Mucosa of gallbladder (tissue), 1 donor: ENCODE measurements at places on chromosomes 13 and 19. TPM values are rescaled to one million over a fixed set of nuclear protein-coding genes. Genes with fewer than 3 reads are reported as not detected.

NLRP9 gene
- not detected for total RNA-seq

MEIS3 gene
- 5.7 TPM for total RNA-seq

ELANE gene
- total RNA-seq = not detected

TRIP10 gene
- 68.9 TPM for total RNA-seq

AMER2 gene
- total RNA-seq = not detected

PRSS57 gene
- not detected for total RNA-seq

FAM174C gene
- total RNA-seq = 57.6 TPM

ZFP82 gene
- total RNA-seq = 6.9 TPM

ZNF726 gene
- 5.2 TPM for total RNA-seq

NLRP11 gene
- total RNA-seq = 0.17 TPM

C5AR2 gene
- total RNA-seq = 1.6 TPM

C3 gene
- 486 TPM for total RNA-seq

ZIC5 gene
- 0.03 TPM for total RNA-seq

PRR36 gene
- 1.6 TPM for total RNA-seq

CASP14 gene
- total RNA-seq = not detected

PGLYRP1 gene
- not detected for total RNA-seq

GALP gene
- total RNA-seq = not detected

ZNF136 gene
- total RNA-seq = 8.8 TPM

CABP5 gene
- not detected for total RNA-seq

DCT gene
- 0.55 TPM for total RNA-seq

GAPDHS gene
- not detected for total RNA-seq

KLK8 gene
- total RNA-seq = 2.4 TPM

IL27RA gene
- 5.6 TPM for total RNA-seq

SULT2A1 gene
- total RNA-seq = 0.46 TPM

ZNF177 gene
- total RNA-seq = 3.4 TPM
